Naive B cell (primary cell): ENCODE measurements at places on chromosomes 3 and 15. TPM values are rescaled to one million over a fixed set of nuclear protein-coding genes. Genes with fewer than 3 reads are reported as not detected.

GRCh38 chr3:70754314-70754713, 441.9 kb upstream of the MDFIC2 start:
- no peaks in the 10 kb centered on the region for H3K4me1 ChIP-seq
- H3K36me3 ChIP-seq, result no peaks in the 10 kb centered on the region
- peaks cover 12% of the 10 kb centered on the region for H3K27me3 ChIP-seq
- H3K4me3 ChIP-seq, result no peak overlapping the region

GRCh38 chr3:25558121-25558520, 106.6 kb downstream of the TOP2B start:
- H3K27me3 ChIP-seq, result peaks cover 4% of the 10 kb centered on the region
- no peak for DNase-seq
- no peak overlapping the region for H3K27ac ChIP-seq
- no peak overlapping the region for H3K4me3 ChIP-seq
- H3K36me3 ChIP-seq, result no peaks in the 10 kb centered on the region

The UMPS gene
- 12.8 TPM for polyA plus RNA-seq

DNA sequence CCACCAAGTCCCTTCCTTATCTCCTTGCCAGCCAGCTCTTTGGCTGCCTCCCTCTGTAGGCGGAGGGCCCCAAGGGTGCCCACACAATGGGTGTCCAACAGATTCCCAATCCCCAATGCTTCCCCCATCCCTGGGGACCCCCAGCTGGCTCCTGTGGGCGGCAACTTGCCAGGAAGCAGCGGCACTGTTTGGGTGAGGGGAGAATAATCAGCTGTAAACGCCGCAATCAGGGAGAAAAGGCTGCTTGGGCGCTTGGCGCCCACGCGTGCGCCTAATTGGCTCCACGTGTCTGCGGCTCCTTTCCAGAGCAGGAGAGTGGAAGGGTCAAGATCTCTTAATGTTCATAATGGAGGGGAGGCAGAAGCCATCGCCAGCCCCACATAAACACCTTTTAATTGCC, 67.9 kb upstream of the TMEM115 start:
- H3K36me3 ChIP-seq, result no peaks in the 10 kb centered on the region
- no peak overlapping the region for H3K4me3 ChIP-seq
- DNase-seq, result no peak
- H3K27ac ChIP-seq, result no peak overlapping the region
- H3K27me3 ChIP-seq, result no peaks in the 10 kb centered on the region
- no peaks in the 10 kb centered on the region for H3K4me1 ChIP-seq

DNA sequence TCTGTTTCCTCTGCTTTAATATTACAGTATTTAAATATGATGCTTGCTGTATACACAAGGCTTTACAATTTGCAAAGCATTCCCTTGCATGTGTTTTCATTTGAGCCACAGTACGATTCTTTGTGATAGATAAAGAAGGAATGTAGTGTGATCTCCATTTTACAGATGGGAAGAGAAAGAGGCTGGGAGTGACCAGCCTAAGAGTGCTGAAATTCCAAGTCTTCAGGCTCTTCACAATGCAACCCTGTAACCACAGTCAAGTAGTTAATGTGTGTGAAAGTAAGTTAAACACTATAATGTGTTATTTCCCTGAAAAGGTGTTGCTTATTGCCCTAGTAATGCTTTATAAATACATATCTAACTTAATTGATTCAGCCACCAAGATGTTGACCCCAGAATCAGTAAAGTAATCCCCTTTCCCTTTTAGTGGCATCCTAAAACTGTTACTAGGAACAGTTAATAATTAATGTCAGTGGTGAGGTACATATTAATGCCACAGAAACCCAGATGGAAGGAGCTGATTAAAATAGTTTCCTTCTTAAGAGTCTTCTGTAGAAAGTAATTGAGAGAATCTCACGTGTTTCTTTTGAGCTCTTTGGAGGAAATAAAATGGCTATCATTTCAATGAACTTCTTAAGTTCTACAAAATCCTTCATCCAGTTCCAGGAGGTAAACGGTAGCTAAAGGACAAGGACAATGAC, 110.4 kb downstream of the IL12A start:
- no peaks in the 10 kb centered on the region for H3K36me3 ChIP-seq
- H3K4me3 ChIP-seq, result no peak overlapping the region
- DNase-seq, result no peak
- peaks cover 11% of the 10 kb centered on the region for H3K27me3 ChIP-seq
- H3K27ac ChIP-seq, result no peak overlapping the region
- peaks cover 6% of the 10 kb centered on the region for H3K4me1 ChIP-seq

The CHRNA5 gene
- not detected for polyA plus RNA-seq

The CDHR4 gene
- not detected for polyA plus RNA-seq

The COL6A5 gene
- not detected for polyA plus RNA-seq

GRCh38 chr15:35876762-35877161, 330.8 kb upstream of the DPH6 start:
- no peak overlapping the region for H3K4me3 ChIP-seq
- H3K27me3 ChIP-seq, result no peaks in the 10 kb centered on the region

- no peak overlapping the region for H3K27ac ChIP-seq
- no peak for DNase-seq
- H3K4me1 ChIP-seq, result no peaks in the 10 kb centered on the region
- no peaks in the 10 kb centered on the region for H3K27me3 ChIP-seq
These were observed 743.0 kb upstream of the CBLB start for GRCh38 chr3:106611841-106612240.

The LNP1 gene
- 1.1 TPM for polyA plus RNA-seq

DNA sequence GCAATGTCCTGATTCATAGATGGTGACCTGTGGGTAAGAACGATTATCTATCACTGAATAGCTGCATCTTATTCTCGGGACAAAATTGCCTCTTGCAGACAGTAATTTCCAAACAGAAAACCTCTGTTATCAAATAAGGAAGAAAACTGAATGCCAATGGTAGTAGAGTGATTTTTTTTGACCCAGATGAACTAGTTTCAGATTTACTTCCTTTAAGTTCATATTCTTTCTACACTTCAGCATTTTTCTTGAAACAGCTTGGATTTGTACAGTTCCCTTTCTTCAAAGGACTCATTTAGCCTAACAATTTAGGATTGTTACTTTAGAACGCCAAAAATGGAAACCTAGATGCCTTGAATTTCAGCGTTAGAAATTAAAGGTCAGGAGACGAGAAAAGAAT, 14.6 kb downstream of the ETV5 start:
- H3K36me3 ChIP-seq, result no peaks in the 10 kb centered on the region
- peaks cover 49% of the 10 kb centered on the region for H3K27me3 ChIP-seq
- peaks cover 17% of the 10 kb centered on the region for H3K4me1 ChIP-seq
- no peak for DNase-seq
- H3K27ac ChIP-seq, result no peak overlapping the region
- H3K4me3 ChIP-seq, result no peak overlapping the region

DNA sequence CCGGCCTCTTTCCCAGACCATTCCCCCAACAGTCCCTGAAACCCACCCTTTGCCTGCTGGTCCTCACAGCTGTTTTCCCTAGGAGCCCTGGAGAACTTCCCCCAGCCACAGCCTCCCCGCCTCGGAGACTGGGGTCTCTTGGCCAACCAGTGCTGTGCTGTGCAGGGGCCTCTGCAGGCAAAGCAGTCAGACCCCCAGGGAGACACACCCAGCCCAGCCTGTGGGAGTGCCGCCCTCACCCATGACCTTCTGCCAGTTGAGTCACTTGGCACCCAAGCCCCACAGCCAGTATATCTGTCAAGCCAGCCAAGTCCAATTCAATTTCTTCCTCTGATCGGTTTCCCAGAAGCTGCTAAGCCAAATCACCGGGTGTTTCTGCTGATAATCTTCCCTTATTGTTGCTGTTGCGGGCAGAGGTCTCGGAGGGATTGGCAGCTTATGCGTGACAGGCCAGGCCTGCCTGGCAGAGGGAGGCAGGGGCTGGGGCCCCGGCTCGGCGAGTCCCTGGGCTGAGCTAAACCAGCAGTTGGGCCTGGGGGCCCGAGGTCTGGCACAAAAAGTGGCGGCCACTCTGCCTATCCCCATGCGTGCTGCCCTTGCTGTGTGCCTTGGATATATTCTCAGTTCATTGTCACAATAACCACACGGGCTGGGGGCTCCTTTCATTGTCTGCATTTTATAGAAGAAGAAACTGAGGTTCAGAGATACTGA, 65.6 kb upstream of the SLC6A1 start:
- no peak overlapping the region for H3K27ac ChIP-seq
- H3K27me3 ChIP-seq, result no peaks in the 10 kb centered on the region
- no peak overlapping the region for H3K4me3 ChIP-seq
- H3K36me3 ChIP-seq, result peaks cover 6% of the 10 kb centered on the region
- H3K4me1 ChIP-seq, result no peaks in the 10 kb centered on the region

DNA sequence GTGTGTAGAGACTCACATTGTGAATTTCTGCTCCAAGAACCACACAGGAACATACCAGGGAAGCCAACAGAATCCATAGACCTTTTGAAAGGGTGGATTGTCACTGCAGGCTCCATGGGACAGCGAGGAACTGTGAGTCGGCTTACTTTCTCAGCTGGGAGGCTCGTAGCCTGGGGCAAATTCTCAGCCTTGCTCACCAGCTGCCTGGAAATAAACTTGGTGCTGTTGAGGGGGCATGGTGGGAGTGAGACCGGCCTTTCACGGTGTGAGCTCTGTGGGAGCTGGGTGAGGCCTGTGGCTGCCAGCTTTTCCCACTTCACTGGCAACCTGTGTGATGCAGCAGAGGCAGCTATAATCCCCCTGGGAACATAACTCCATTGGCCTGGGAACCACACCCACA, 146.6 kb upstream of the P2RY1 start:
- H3K27me3 ChIP-seq, result peaks cover 6% of the 10 kb centered on the region
- H3K36me3 ChIP-seq, result peaks cover 5% of the 10 kb centered on the region
- DNase-seq, result no peak
- H3K4me1 ChIP-seq, result no peaks in the 10 kb centered on the region

DNA sequence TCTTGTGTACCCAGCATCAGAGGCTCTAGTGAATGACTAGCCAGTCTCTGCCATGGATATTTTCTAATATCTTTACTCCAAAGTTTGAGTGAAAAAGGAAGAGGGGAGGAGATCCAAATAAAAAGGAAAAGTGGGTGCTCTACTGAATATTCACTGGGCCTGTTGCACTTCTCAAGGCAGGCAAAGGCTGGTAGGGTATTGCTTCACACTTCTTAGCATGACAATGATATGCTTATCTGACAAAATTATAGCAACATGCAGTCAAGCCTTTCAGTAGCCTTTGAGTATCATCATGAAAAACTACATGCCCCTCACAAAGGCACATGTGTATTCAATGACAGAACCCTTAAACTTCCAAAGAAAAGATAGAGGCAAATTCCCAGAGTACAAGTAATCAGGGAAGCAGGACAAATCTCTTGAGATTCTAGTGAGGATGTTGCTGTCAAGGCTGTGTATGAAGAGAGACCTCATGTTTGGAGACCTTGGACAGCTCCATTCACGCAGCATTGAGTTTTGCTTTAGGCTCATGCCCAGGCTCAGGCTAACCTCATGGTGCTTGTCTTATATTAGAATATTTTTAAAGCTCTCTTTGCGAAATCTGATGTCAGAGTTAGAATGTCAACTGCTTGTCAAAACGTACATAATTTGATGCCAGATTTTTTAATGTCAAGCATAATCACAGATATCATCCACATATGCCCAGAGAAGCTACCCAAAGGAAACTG, 506.9 kb downstream of the OCA2 start:
- no peak overlapping the region for H3K27ac ChIP-seq
- no peak overlapping the region for H3K4me3 ChIP-seq
- H3K36me3 ChIP-seq, result no peaks in the 10 kb centered on the region
- no peaks in the 10 kb centered on the region for H3K4me1 ChIP-seq

The WNT5A gene
- not detected for polyA plus RNA-seq

DNA sequence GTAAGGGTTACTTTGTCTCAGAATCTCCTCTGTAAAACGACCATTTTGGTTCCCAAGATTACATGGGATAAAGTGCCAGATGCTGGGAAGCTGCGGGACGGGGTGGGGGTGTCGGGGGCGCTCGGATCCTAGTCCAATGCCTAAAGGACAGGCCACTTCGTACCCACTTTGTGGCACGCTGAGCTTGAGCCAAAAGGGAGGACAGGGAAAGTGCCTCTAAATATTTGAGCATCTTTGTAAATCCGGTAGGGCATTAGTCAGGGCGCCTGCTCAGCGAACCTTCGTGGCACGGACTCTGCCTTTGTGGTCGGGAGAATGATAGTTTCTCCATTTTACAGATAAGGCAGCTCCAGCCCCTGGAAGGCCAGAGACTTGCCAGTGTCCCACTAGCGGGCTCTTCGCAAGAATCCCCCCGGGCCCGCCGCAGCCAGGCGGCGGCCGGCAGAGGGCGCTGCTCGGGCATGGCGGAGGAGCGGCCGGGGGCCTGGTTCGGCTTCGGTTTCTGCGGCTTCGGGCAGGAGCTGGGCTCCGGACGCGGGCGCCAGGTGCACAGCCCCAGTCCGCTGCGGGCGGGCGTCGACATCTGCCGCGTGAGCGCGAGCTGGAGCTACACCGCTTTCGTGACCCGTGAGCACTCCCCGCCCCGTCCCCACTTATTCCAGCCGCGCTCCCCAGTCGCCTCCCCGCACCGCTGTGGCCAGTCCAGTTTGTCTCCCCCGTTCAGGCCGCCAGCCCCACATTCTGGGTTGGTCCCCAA, 1.8 kb downstream of the RCCD1 start:
- H3K36me3 ChIP-seq, result peaks cover 14% of the 10 kb centered on the region
- peak overlapping the region; percentile 56 for H3K4me3 ChIP-seq
- H3K27ac ChIP-seq, result no peak overlapping the region

The KBTBD13 gene
- not detected for polyA plus RNA-seq

DNA sequence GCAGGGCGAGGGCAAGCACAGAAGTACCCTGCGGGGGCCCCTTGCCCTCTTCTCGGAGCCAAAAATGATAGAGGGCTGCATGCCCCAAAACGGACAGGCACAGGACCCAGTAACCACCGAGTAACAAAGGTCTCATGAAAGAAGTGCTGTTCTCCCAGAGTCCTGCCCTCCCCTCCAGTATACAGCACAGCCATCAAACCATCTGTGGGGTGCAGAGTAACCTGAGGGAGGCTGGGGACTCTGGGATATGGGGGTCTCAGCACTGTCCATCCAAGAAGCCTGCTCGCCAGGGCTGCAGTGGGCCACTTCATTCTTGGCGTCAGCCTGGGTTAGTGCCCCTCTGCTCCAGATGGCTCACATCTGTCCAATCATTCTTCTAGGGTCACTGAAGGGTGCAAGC, 6.1 kb downstream of the ULK3 start:
- no peaks in the 10 kb centered on the region for H3K27me3 ChIP-seq
- peaks cover 5% of the 10 kb centered on the region for H3K36me3 ChIP-seq
- H3K4me1 ChIP-seq, result peaks cover 16% of the 10 kb centered on the region
- DNase-seq, result no peak
- H3K27ac ChIP-seq, result no peak overlapping the region
- H3K4me3 ChIP-seq, result no peak overlapping the region

The B3GNT5 gene
- not detected for polyA plus RNA-seq

DNA sequence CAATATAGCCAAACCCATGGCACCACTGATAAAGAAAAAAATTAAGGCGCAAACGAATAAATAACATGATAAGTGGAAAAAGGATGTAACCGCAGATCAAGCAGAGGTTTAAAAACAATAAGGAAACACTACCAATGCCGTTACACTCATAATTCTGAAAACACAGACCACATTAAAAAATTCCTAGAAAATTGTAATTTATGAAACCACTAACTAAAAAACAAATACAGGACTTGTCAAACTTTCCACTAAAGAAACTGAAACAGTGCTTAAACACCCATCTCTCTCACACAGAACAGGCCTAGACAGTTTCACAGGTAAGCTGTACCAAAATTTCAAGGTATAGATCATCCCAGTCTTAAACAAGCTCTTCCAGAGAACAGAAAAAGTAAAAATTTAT, 28.4 kb downstream of the PCSK6 start:
- H3K36me3 ChIP-seq, result no peaks in the 10 kb centered on the region
- no peak overlapping the region for H3K27ac ChIP-seq
- DNase-seq, result no peak
- H3K4me1 ChIP-seq, result no peaks in the 10 kb centered on the region
- H3K4me3 ChIP-seq, result no peak overlapping the region
